ENCODE measurements at places on chromosomes 13 and 19. TPM values are rescaled to one million over a fixed set of nuclear protein-coding genes. Genes with fewer than 3 reads are reported as not detected.

DNA sequence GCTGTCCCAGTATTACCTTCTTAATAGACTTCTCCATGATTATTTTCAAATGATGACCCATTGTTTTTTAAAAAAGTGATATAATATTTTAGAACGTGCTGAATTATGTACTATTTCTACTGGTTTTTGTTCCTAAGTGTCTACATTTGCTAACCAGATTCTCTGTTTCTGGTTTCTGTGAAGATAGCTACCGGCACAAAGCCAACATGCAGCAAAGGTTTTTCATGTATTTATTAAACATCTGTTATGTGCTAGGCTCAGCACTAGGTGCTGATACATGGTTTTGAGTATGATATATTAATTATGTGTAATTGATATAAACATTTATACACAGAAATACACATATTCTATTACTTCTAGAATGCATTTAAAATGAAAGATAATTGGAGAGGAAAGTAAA is 1035.6 kb downstream of the PCDH17 start:
- DNase-seq: no peak
- no peak overlapping the region for H3K27ac ChIP-seq
- no peaks in the 10 kb centered on the region for H3K36me3 ChIP-seq
- H3K27me3 ChIP-seq: no peaks in the 10 kb centered on the region
- H3K4me1 ChIP-seq: no peaks in the 10 kb centered on the region
- H3K4me3 ChIP-seq: no peak overlapping the region

The CEACAM8 gene
- total RNA-seq: not detected

DNA sequence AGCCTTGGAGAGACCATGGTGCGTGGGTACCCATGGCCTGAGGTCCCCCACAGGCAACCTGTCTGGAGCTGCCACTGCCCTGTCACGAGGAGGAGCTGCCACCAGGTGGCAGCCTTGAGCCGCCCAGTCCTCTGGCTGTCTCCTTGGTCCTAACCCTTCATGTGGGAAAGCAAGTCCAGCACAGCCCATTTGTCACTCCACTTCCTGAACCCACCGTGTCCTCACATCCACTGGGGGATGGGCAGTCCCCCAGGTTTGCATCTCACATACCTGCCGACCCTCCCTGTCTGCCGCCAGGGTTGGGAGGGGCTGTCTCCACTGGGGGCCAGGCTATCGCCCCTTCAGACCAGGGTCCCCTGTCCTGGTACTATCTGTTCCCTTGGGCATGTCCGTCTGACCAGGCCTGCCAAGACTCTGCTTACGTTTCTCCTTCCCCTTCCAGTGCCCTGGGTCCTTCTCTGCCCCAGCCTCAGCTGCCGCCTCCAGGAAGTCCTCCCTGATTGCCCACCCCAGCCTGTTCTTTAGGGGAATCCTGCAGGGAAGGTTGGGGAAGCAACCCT is 4.5 kb downstream of the FAM174C start:
- peaks cover 33% of the 10 kb centered on the region for H3K36me3 ChIP-seq
- H3K4me3 ChIP-seq: no peak overlapping the region
- peaks cover 20% of the 10 kb centered on the region for H3K4me1 ChIP-seq
- no peak for DNase-seq
- no peak overlapping the region for H3K27ac ChIP-seq

The ERICH6B gene
- not detected for total RNA-seq

GRCh38 chr19:18763674-18764590 is 27.2 kb downstream of the COMP start:
- DNase-seq: no peak
- peak overlapping the region; percentile 74 for H3K27ac ChIP-seq
- H3K36me3 ChIP-seq: no peaks in the 10 kb centered on the region
